Lower leg skin (tissue), 4 donors: ENCODE measurements at places on chromosomes 5 and 9. TPM values are rescaled to one million over a fixed set of nuclear protein-coding genes. Genes with fewer than 3 reads are reported as not detected.

CWC27 gene
- 17.8 TPM for total RNA-seq

FOXD1 gene
- total RNA-seq: 2.0 TPM

PCDHGB5 gene
- total RNA-seq: 12.5 TPM

EQTN gene
- not detected for total RNA-seq

MRNIP gene
- total RNA-seq: 13.7 TPM

HEXB gene
- 87.2 TPM for total RNA-seq

PANK3 gene
- total RNA-seq: 43.3 TPM

TICAM2 gene
- not detected for total RNA-seq

IL7R gene
- 3.4 TPM for total RNA-seq

PCDHA1 gene
- total RNA-seq: not detected

SNCB gene
- not detected for total RNA-seq

DAPK1 gene
- total RNA-seq: 18.3 TPM

NOXA1 gene
- total RNA-seq: 3.1 TPM

IL4 gene
- not detected for total RNA-seq

ZFR gene
- 44.9 TPM for total RNA-seq
